Dermis microvascular lymphatic vessel endothelial cell (primary cell): ENCODE measurements at places on chromosomes 7 and 10. TPM values are rescaled to one million over a fixed set of nuclear protein-coding genes. Genes with fewer than 3 reads are reported as not detected.

Gene SLC16A9
- total RNA-seq, result 0.26 TPM in 1 of 2 replicates, not detected in the other

Gene FAM131B
- 0.13 TPM in 2 replicates for total RNA-seq

Gene DLD
- total RNA-seq, result 46.5 and 51.2 TPM in 2 replicates

Gene NME8
- total RNA-seq, result not detected in 2 replicates

Gene NRAP
- not detected in 2 replicates for total RNA-seq

Gene NAT16
- not detected in 2 replicates for total RNA-seq

Gene OR6B1
- not detected in 2 replicates for total RNA-seq
